A172 (cell line): ENCODE measurements at places on chromosomes 11 and 22.

DNA sequence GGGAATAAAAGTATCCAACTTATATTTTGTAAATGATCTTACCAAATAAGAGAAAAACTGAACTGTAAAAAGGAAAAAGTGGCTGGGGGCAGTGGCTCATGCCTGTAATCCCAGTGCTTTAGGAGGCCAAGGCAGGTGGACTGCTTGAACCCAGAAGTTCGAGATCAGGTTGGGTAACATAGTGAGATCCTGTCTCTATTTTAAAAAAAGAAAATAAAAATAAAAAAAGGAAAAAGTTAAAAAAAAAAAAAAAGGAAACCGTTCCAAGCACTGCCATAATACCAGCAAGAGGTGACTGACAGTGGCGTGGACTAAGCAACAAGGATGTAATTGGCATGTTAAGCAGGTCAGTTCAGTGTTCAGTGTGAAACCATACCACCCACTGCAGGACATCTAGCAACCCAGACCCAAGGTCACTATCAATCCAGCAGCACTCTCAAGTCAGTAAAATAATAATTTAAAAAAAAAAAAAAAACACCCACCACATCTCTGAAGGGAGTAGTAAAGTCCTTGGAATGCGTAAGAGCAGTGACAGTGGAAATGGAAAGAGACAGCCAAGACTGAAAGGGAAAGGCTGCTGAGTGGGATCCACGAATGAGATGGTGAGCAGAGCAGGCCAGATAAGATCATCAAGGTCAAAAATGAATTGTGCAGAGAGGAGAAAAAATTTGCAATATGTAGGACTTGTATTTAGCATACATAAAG, 43.6 kb downstream of the MAPK1 start:
- DNase-seq, result no peak

DNA sequence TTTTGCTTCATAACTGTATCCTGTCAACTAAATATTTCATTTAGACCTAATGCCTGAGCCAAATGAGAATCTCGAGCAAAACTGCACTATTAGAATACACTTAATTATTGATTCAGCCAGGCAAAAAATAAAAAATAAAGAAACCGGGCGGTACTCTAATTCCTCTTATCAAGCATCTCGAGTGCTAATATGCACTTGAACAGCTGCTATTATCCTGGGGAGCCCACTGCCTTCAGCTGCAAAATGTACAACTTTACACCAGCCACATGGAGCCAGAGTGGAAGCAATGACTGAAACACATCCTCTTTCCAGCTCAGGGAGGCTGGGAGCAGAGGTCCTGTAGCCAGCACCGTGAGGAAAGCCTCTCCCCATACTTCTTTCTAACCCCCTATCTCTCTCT, 390.0 kb upstream of the CADM1 start:
- DNase-seq, result no peak

DNA sequence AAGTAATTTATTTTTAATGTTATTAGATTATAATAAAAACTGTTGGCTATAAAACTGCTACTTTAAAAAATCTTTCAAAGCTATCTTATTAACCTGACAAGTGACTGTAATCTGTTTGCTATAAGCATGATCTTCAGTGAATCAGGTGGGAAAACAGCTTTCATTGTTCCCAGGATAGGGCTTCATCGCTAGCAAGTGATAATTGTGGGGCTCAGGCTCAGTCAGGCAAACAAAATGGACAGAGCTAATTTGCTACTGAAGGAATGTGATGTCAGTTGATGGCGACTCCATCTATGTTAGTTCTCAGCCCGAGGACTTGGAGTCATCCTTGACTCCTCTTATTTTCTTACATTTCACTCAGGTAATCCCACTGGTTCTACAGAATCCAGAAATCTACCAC, 125.0 kb downstream of the RASSF10 start:
- no peak for DNase-seq

GRCh38 chr22:40348025-40348658, 1.8 kb downstream of the ADSL start:
- DNase-seq, result peak; percentile 38

DNA sequence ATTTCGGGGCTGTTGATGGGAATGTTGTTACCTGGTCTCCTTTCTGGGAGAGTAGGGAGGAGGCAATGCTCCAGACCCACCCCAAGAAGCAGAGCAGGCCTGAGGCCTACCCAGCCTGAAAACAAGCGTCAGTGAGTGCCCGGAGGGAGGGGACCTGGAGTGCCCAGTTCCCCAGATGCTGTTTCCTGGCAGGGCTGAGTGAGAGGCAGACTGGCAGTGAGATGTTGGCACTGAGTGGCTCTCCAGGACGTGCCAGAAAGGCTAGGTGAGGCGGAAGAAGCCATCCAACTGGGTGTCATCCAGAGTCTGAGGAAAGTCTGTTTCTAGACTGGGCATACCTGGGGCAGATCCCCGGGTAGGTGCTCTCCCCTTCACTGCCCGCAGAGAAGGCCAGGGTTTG, 1.3 kb downstream of the POU2F3 start:
- no peak for DNase-seq

DNA sequence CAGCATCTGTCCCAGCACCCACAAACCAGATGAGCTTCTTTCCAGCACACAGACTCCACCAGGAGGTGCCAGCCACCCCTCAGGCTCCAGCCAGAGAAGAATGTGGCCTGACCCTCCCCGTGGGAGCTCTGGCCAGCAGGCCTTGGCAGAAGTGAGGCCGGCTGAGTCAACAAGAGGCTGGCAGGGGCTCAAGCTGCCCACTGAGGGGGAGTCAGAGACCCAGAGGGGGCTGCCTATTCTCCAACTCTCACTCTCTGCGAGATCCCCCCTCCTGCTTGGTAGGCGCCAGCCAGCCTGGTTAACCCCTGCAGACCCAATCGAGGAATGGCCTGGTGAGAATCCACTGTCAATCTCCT, 10.6 kb upstream of the CDC42EP1 start:
- DNase-seq, result peak; percentile 47

DNA sequence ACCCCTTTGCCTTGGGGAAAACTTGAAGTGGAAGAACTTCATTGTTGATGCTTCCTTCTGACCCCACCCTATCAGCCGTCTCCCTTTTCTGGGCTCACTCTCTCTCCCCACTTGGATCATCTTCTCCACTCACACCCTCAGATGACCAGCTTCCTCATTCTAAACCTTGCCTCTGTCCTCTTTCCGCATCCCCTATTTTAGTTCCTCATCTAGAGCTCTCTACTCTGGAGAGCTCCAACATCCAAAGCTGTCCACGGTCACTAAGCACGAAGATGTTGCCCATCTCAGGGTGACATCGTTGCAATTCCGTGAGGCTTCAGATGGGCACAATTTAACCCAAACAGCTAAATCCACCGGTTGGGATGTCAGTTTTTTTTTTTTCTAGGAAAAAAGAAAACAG, 31.6 kb upstream of the ME3 start:
- DNase-seq, result no peak

- no peak for DNase-seq
Observed at GRCh38 chr11:68761801-68762200, 10.5 kb upstream of the TESMIN start.

GRCh38 chr22:48857202-48857805, 970.4 kb downstream of the BRD1 start:
- no peak for DNase-seq

DNA sequence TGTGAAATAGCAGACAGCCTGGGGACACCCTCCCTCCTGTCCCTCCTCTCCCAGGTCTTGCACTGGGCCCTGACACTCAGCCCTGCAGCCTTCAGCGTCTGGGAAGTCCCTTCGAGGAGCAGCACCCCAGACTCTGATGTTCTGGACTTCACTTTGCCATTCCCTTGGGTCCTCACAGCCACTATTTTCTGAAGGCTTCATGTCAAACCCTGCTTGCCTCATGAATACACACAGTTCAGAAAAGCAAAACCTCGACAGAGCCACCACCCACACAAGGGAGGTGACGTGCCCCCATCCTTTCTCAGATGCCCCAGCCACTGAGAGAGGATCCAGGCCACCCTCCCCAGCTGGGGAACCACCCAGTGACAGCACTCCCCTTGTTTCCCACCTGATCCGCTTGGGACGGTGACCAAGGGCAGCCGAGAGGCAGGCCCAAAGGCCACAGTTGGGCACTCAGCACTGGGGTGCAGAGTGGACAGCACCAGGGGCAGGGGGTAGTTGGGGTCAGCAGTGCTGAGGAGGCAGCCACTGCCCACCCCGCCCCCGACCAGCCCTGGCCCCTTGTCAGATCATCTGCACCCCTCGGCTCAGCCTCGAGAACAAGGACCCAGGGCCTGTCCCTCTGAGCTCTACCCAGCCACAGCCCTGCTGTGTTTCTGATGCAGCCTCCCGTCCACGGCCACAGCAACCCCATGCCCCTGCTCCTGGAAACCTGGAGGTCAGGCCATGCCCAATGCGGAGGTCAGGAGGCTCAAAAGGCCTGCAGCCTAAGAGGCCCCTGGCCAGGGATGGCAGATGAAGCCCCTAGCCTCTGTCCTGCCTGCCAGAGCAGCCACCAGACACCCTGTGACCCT, 3.1 kb upstream of the TNNT3 start:
- no peak for DNase-seq

GRCh38 chr22:45091254-45091854, 72.4 kb upstream of the NUP50 start:
- no peak for DNase-seq

- DNase-seq, result no peak
Observed at GRCh38 chr11:72100462-72100861, 2.6 kb downstream of the LAMTOR1 start.

- no peak for DNase-seq
Observed at GRCh38 chr11:82355313-82355823, 378.3 kb downstream of the FAM181B start.

GRCh38 chr22:46929046-46929709, 166.7 kb downstream of the TBC1D22A start:
- DNase-seq, result no peak

- no peak for DNase-seq
Observed at GRCh38 chr22:41915035-41915785, at the start of gene SHISA8. Gene SHISA8 (minus strand): TSS chr22:41915074. CDS start chr22:41914667, 407 bp downstream.

- DNase-seq, result no peak
Observed at GRCh38 chr11:60528934-60529333, 13.7 kb downstream of the MS4A13 start.

DNA sequence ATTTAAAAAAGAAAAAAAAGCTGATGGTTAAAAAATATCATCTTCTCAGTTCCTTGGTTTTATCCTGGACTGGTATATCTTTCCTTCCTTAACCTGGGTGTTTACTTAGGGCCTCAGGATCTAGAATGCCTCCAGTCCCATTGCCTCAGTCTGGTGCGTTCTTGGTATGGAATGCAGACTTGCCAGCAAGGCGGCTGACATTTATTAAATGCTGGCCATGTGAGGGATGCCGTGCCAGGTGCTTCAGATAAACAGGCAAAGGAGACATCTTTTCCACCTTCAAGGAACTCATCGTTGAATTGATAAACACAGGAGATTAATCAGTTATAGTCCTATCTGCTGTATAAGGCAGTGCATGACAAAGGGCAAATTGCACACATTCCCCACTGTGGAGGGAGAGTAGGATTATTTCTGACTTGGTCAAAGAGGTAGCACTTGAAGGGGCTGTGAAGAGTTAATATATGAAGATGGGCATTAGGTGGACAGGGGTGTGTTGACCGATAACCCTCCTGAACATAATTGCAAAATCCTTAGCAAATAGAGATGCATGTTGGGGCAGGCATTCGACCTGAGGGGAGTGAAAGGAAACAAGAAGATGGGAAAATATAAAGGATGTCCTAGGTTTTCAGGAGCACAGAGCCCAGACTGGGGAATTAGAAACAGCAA, 54.4 kb downstream of the ALX4 start:
- DNase-seq, result no peak

GRCh38 chr11:36098853-36099375, 155.1 kb downstream of the LDLRAD3 start:
- no peak for DNase-seq

- DNase-seq, result no peak
Observed at GRCh38 chr11:3130269-3131071, 34.6 kb downstream of the OSBPL5 start.

DNA sequence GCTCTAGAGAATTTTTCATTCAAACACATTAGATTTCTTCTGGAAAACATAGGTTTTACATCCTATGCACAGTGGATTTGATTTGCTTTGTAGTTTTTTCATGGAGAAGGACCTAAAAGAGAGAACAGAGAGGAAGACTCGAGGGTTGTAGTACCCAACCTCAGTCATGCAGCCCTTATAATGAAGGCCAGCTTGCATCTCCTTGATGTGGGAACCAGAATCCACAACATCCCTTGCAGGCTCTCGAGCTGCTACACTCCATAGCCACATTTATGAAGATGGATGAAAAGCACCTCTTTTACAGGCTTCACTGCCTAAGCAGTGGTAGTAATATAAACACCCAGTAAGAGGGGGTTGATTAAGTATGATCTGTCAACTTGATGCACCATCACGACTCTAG, 9.5 kb upstream of the OR5B12 start:
- DNase-seq, result no peak

DNA sequence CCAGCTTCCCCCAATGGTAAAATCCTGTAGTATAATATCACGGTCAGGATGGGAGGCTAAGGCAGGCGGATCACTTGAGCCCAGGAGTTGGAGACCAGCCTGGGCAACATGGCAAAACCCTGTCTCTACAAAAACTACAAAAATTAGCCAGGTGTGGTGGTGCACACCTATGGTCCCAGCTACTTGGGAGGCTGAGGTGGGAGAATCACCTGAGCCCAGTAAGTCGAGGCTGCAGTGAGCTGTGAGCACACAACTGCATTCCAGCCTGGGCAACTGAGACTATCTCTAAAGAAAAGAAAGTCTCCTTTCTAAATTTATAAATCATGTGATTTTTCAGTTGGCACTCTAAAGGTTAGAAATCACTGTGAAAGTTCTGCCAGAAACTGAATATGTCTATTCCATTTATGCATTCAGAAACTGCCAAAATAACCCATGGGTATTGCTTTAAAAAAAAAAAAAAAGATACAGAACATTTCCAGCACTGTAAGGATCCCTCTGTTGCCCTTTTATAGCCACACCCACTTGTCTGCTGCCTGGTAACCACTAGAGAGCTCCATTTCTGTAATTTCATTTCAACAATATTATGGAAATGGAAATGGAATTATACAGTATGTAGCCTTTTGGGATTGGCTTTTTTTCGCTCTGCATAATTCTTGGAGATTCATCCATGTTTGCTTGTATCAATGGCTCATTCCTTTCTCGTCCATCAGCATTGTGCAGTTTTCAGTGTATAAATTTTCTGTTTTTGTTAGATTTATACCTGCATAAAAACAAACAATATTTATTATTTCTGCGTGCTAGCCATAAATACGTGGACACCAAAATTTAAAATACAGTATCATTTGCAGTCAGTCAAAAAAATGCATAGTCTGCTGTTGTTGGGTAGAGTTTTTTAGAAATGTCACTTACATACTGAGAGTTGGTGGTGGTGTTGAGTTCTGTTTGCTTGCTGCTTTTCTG, 9.4 kb downstream of the CDC45 start:
- DNase-seq, result no peak

- DNase-seq, result no peak
Observed at GRCh38 chr11:3195251-3196160, 23.1 kb downstream of the MRGPRG start.

- peak; percentile 39 for DNase-seq
Observed at GRCh38 chr22:46355369-46355995, 20.0 kb downstream of the TRMU start.

- DNase-seq, result no peak
Observed at GRCh38 chr11:67261946-67262681, 4.2 kb upstream of the GRK2 start.
